ENCODE measurements at places on chromosomes 11 and 22.

DNA sequence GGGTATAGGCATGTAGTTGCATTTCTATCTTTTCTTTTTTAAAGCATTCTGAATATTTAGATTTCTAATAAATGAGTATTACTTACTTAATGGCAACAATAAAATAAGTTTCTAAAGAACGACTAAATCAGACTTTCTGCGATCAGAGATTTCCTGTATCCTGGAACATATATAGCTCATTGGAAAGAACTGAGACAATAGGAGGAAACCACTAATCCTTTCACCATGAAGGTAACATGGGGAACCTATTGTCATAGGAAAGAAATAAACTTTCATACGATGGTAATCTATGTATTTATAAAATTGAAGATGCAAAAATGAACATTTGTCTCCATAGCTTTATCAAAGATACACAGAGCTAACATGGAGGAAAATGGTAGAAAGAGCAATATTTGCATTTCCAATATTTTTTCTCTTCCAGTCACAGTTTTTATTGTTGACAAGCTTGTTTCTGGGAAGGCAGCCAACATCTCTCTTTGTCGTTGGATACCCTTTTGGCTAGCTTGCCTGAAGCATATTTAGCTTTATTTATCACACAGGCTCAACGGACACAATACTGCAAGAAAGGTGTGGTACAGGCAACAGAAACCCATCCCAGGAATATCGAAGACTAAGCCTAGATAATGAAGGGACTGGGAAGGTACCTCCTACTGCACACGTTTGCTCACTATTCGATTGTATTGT lies 293.3 kb upstream of the MPPED2 start:
- no peak for DNase-seq

DNA sequence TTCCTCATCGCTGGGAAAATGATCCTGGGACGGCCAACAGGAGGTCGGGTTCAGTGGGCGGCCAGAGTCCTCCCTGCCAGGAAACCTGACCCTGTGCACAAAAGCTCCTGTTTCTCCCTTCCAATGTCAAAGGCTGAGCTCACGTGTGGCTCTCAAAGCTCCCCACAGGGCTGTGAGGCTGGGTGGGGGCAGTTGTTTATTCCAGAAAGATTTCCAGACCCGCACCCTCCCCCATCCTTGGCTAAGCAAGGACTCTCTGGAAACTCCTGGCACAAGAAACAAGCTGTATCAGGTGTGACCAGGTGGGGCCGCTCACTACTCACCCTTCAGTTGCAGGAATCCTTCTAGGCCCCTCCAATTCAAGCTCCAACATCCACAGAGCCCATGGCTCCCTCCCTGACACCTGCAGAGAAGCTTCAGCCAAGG lies 131.9 kb downstream of the SHANK2 start:
- peak; percentile 93 for DNase-seq

DNA sequence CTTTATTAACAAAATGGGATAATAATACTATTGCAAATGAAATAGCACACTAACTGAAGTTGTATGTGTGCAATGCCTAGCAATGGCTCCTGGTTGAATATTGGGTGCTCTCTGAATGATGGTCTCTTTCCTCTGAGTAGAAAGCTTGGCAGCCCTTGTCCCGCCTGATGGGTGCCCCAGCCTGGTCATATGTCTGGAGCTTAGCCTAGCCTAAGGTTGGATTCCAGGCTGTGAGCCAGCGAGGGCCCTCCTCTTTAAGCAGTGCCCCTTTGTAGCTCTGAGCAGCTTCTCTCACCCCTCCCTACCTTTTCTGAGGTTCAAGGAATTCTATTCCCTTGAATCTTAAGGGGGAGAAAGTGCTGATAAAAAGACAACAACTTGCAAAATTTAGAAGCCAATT lies 499.9 kb downstream of the NTM start:
- no peak for DNase-seq

DNA sequence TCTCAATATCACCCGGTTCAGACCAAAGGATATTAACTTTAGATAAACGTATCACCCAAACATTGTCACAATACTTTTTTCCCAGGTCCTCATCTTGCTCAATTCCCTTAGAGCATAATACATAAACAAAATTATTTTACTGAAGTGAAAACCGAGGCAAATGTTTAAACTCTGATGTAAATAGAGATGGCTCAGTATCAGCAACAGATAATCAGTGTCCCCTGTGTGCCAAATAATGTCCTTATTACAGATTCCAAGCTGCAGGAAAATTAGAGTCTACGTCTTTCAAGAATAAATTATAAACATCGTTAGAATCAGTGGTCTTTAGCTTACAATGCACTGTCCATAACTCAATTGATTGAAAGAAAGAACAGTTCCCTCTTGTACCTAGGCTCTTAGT lies 50.2 kb downstream of the DDI1 start:
- no peak for DNase-seq

DNA sequence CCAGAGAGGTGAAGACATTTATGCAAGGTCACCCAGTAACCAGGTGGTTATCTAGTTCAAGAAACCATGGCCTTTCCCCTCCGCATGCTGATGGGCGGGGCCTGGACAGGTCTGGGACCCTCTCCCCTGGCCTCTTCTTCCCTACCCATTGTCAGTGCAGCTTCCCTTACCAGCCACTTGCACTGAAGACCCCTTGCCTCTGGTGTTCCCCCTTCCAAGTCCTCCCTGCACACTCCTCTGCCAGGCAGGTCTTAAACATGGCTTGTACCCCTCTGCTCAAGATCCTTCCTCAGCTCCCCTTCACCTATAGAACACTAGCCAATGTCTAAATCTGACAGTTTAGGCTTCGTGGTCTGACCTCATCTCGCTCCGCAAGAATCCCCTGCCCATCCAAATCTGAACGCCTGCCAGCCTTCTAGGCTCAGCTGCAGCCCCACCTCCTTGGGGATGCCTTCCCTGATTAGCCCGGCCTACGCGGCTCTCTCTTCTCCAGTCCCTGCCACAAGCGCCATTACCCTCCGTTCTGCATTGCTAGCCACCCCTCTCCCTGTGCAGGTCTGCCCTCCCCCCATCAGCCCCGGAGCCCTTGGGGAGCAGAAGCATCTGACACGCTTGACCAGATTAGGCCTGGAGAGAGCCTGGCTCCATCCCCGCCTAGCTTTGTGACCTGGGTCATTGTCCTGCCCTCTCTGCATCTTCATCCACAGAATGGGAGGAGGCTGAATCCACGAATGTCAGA lies 213.8 kb downstream of the DSCAML1 start:
- DNase-seq = no peak
